ENCODE measurements at places on chromosomes 7 and 10. TPM values are rescaled to one million over a fixed set of nuclear protein-coding genes. Genes with fewer than 3 reads are reported as not detected.

- DNase-seq, result no peak
Measured at GRCh38 chr7:68362745-68363518, 1235.3 kb upstream of the AUTS2 start.

GRCh38 chr7:46147871-46148270 is 226.8 kb upstream of the IGFBP3 start:
- DNase-seq, result no peak

DNA sequence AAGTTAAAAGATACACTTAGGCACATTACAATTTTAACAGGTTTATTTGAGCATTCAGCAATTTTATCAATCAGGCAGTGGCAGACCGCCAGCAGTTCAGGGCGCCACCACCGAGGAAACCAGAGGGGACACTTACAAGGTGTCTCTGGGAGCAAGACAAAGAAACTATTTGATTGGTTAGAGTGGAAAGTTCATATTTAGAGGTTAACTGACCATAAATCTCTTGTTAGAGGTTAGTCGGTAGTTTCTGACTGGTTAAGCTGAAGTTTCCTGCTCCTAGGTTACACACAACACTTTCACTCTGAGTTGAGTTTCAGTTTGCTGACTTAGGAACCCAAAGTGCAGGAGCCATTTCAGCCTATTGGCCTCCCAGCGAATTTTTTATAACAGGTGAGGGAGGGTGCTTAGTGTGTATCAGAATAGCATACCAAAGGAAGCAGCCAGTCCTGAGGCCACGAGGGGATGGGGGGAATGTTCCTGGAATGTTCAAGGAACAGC is 10.8 kb upstream of the PVRIG start:
- DNase-seq, result no peak

DNA sequence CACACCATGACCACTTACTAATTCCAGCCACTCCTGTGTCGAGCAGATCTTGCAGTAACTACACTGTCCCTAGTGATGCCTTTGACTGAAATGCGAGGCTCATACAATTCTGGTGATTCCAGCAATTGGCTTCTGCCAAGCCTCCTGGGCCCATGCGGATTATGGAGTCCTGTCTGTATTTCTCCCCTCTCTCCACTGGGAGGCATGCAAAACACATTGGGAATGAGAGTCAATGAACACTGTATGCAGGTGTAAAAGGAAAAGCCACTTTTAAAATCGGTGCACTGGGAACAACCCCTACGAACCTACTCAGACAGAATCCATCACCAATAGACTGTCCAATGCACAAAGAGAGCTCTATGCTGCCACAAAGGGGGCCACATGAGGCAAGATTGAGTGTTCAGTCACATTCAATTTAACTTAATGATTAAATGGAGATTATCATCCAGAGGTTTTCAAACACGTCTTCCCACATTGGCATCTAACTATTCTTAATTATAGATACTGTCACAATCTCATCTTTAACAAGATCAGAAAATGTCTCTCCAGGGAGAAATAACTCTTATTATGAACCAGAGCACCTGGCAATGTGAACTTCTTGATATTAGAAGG is 550.6 kb downstream of the GLRX3 start:
- no peak for DNase-seq

GRCh38 chr10:124217031-124217430 is 123.6 kb upstream of the CHST15 start:
- DNase-seq, result no peak

The IKZF1 gene
- 1.2 TPM for total RNA-seq

The LIPF gene
- not detected for total RNA-seq

The ASZ1 gene
- total RNA-seq, result not detected

The SLC39A12 gene
- total RNA-seq, result 4.5 TPM

The ZPBP gene
- 0.41 TPM for total RNA-seq

Measured in frontal cortex (tissue), 4 donors.